ENCODE measurements at places on chromosomes 1 and 21.

DNA sequence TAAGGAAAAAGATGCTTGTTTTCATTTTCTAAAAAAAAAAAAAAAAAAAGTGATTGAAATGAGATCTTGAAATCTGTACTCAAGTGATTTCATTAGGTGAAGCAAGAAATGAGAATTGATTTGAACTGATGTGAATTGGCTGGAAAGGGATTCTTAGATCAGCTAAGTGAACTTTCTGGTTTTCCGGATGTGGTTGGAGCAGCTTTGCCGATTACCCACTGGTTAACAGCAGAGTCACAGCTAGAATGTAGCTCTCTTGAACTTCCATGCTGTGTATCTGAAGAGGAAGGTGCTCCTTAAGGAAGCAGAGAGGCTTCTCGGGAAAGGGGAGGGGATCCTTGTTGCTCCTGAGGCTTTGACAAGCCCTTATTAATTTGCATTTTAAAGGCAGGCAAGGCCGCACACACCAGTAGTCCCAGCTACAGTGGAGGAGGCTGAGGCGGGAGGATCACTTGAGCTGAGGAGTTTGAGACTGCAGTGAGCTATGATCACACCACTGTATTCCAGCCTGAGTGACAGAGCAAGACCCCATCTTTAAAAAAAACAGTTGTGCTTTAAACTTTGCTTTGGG, 28.7 kb upstream of the PWP2 start:
- no peak for DNase-seq

DNA sequence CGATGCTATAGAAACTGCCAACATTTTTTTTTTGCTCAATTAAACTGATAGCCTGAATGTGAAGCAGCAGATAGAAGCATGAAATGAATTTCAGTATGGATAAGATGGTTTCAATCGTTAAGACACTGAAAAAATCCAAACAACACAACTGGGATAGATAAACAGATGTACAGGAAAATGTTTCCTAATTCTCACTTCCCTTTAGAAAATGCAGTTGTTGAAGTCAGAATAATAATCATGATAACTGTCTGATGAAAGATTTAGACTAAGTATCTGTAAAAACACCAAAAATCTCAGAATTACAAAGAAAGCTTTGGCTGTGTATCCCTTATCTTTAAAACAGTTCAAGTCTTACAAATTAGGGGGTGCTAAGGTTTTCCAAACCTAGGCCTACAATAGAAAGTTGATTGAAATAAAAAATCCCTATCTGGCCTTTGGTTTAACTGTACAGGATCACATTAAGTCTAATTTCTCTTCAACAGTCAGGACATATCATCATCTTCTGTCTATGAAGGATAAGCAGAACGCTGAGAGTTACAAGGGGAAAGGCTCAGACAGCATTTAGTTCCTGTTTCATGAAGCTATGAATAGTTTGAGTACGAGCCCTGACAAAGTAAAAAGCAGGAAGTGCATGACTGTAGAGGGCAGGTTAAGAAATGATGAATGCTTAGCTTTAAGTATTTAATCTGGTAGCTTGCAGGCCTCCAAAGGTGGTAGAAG, 203.2 kb downstream of the APP start:
- DNase-seq, result no peak

DNA sequence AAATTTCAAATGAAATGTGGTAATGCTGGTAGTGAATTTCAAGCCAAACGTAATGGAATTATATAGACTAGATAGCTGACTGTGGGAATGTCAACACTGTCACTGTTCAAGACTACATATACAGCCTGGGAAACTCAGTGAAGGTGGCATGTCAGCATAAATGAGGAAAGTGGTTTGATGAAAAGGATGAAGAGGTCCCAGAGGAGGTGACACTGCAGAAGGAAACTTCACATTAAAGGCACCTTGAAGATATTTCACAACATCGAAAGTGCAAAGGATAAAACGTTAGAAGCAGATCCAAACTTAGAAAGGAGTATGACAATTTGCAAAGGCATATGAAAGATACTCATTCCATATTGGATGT, 25.7 kb downstream of the MAPKAPK2 start:
- DNase-seq, result no peak

- no peak for DNase-seq
Observed at GRCh38 chr21:26273686-26274313, 103.2 kb upstream of the APP start.

GRCh38 chr21:44901391-44902074, 19.2 kb downstream of the ITGB2 start:
- DNase-seq, result no peak

DNA sequence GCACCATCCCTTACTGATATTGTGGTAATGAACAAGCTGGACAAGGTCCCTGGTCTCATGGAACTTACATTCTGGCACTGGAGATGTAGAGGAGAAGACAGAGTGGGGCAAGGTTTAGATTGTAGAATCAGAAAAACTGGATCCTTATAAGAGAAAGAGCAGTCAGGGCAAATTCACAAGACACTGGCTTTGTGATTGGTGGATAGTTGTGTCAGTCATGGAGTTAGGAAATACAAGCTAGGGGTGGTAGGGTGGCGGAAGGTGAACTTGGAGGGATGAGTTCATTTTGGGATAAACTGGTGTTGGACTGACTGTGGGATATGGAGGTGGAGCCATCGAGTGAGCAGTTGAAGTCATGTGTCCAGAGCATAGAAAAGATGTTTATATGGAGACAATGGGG, 3.7 kb upstream of the TLR5 start:
- DNase-seq, result no peak

GRCh38 chr1:7555391-7556185, 215.5 kb upstream of the VAMP3 start:
- DNase-seq, result no peak

GRCh38 chr1:246096356-246096755, 410.7 kb downstream of the SMYD3 start:
- no peak for DNase-seq
